ENCODE measurements at places on chromosomes 3 and 15. TPM values are rescaled to one million over a fixed set of nuclear protein-coding genes. Genes with fewer than 3 reads are reported as not detected.

SMCO1 gene
- total RNA-seq: not detected

C3orf85 gene
- total RNA-seq: not detected

- DNase-seq: no peak
- no peaks in the 10 kb centered on the region for H3K4me1 ChIP-seq
- H3K4me3 ChIP-seq: no peak overlapping the region
- peaks cover 4% of the 10 kb centered on the region for H3K36me3 ChIP-seq
These were observed 30.6 kb downstream of the ABCC5 start for GRCh38 chr3:183987000-183987600.

WNT7A gene
- not detected for total RNA-seq

DNA sequence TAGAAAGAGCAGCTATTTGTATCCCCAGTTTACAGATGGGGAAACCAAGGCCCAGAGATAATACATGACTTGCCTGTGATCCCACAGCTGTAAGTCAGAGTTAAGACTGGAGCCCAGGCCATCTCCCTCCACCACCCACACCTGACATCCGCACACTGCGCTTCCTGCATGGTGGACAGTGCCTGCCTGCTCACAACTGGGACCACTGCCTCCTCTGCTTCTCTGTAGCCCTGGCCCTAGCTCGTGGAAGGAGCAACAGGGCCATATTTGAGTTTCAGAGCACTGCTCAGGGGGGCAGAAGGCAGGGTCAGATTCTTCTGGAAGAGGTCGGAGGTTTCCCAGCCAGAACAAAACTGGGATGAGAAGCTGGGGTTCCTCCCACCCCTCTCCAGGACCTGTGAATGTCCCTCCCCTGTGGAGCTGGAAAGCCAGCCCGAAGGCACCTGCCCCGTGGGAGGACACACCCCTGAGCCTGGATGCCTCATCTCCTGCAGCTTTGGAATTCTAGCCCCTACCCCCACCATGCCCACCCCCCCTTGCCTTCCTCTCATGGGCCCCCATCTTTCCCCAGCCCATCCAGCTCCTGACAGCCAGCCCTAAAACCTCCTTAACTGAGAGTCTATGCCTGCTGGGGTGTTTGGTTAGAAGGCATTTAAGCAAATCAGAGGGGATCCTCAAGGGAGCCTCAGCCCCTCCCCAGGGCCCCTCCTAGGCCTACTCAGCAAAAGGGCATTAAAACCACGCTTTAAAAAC lies 100.1 kb downstream of the TPRA1 start:
- no peak for DNase-seq
- H3K36me3 ChIP-seq: no peaks in the 10 kb centered on the region
- no peak overlapping the region for H3K4me3 ChIP-seq
- no peaks in the 10 kb centered on the region for H3K4me1 ChIP-seq
- no peak overlapping the region for H3K27ac ChIP-seq

Measured in fibroblast of lung (primary cell).